ENCODE measurements at places on chromosomes 12 and 14.

DNA sequence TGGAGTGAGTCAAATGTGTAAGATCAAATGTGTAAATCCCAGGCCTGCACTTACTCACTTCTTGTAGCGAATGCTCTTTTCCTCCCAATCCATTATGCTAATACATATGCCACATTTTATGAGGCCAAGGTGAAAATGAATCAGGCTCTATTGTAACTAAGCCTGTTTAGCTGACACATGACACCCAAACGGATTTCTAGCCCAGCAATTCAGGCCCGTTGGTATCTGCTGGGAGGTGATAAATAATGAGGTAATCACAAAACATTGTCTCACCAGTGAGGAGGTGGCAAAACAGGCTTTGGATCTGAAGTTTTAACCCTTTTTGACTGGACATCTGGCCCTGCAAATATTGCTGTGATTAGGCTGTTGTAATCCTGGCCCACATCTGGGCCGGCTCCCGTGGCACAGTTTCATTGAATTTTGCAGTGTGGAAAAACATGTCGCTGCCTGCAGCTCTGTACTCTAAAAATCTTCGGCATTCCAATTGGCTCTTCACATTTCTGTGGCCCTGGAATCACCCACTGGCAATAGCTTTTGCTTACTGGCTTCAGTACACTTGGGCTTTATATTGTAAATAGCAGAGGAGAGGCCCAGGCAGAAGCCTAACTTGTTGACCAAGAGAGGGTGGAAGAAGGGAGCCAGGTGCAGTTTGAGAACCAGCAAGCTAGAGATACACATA is 106.1 kb downstream of the PAX9 start:
- DNase-seq = no peak

GRCh38 chr12:80135624-80136023 is 36.3 kb downstream of the OTOGL start:
- no peak for DNase-seq

GRCh38 chr14:32597771-32598170 is 268.7 kb downstream of the AKAP6 start:
- DNase-seq = no peak

GRCh38 chr12:11513288-11513687 is 117.9 kb upstream of the PRB2 start:
- no peak for DNase-seq

- no peak for DNase-seq
Measured at GRCh38 chr12:93381161-93381975, 3.6 kb downstream of the NUDT4 start.

DNA sequence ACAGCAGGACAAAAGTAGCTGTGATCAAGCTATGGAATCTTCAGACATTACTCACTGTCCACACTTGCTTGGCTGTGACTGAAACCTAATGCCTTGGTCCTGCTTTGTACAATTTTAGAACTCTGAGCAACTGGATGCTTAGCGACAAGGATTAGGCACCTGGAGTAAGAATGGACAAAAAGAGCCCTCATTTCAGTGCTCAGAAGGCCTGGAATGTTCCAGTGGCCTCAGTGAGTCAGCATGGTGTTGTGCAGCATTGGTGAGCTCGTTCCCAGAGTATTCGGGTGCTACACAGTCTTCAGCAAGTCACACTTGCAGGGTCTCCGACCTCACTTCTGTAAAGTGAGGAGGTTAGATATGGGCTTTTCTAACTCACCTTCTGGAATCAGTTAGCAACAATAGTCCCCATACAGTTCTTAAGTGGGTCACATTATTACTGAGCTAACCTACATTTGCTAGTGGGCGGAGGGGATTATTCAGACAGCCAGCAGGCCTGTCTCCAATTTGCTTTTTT is 108.0 kb upstream of the MDM1 start:
- no peak for DNase-seq

DNA sequence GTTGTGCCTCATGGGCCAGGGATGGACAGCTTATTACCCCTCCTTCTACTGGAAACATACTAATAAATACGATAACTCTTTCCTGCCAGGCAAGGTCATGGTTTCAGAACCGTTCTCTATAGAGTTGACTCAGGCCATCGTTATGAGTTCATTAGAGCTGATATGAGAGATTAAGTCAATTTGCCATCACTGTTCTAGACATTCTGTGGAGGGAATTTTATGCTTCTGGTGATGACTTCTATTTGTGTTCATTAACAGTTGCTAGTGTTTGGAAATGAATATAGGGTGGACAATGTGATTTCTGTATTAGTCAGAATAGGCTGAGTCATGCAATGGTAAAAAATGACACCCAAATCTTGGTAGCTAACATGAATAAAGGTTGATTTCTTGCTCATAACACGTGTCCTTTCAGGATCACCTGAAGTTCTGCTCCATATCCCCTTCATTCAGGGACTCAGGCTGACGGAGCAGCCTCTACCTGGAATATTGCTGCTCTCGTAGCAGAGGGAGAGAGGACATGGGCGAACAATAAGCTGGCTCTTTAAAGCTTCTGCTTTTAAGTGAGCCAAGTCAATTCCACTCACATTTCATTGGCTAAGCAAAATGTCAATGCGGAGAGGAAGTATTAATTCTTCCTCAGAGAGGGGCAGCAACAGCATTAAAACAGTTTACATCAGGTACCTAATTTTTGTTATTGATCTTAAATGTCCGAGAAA is 18.5 kb upstream of the TBPL2 start:
- DNase-seq = no peak

- no peak for DNase-seq
Measured at GRCh38 chr14:94779713-94780112, 9.8 kb upstream of the GSC start.

GRCh38 chr12:41605545-41606305 is 417.6 kb downstream of the PDZRN4 start:
- no peak for DNase-seq

DNA sequence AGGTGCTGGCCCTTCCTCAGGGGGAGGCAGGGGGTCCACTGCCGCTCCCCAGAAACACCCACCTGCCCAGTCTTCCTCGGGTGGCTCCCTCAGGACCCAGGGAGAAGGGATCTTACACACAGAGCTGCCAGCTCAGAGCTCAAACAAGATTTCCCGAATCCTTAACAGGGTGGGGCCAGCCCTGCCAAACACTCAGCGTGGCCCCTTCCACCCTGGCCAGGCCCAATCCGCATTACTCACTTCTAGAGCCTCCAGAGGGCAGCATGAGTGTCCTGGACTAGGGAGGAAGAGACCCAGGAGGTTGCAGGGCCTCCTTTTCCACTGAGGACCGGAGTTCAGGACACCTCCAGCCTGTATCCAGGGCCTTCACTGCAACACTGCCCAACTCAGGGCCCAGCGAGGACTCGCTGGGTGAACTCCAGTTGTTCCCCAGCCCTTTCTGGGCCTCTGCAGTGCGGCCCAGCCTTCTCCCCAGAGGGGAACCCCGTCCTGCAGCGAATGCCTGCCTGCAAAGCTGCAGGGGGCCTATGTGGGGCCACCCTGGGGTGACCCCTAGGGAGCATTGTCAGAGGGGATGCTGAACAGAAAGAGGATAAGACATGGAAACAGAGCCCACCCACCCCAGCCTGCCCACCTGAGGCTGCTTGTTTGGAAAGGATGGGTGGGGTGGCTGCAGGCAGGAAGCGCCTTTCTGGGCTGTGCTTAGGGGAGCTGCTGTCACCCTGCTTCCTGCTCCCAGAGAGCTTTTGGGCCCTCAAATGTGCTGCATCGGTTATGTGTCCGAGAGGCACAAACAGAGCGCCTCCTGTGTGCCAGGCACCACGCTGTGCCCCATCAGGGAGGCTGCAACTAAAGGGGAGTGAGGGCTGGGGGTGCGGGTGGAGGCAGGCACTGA is 43.8 kb downstream of the CCNK start:
- no peak for DNase-seq

- peak; percentile 86 for DNase-seq
Measured at GRCh38 chr12:127280393-127281275, 986.3 kb upstream of the TMEM132C start.

DNA sequence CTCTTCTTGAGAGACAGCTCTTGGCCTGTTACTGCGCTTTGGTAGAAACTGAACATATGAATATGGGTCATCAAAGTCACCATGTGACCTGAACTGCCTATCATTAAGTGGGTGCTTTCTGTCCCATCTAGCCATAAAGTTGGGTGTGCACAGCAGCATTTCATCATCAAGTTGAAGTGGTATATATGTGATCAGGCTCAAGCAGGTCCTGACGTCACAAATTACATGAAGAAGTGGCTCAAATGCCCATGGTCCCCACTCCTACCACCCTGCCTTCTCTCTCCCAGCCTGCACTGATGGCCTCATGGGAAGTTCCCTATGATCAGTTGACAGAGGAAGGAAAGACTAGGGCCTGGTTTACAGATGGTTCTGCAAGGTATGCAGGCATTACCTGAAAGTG is 308.8 kb upstream of the MGAT4C start:
- no peak for DNase-seq

DNA sequence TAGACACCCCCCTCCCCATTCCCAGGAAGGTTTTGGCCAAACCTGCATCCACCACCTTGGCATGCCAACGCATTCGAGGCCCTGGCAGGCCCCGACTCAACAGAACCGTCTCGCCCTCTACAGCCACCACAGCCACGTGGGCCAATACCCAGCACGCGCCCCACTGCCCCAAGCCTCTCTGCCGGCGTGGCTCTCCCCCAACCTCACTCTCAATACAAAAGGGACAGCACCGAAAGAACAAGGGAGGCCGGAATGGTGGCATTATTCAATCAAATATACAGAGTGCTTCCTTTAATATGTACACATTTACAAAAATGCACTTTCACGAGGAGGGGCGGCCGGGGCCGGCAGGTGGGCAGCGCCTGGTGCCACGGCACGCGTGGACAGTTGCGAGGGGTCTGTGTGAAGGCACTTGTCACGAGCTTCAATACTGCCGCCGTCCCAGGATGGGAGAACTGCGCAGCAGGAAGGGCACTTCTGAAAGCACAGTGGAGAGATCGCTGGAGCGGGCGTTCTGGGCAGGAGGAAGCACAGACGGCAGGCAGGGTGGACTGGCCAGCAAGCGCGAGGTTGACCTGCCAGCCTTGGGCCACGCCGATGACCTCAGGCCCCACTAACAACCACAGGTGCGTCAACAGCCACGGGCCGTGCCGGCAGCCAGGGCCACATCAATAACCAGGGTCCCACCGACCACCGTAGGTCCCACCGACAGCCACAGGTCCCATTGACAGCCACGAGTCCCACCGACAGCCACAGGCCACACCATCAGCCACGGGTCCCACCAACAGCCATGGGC is 26.9 kb downstream of the JAG2 start:
- DNase-seq = no peak

GRCh38 chr12:10389904-10390303 is at the start of gene KLRK1:
Gene KLRK1 (minus strand): TSS chr12:10390041. CDS start chr12:10388810, 1,231 bp downstream.
- DNase-seq = no peak

GRCh38 chr12:116106870-116107269 is 170.6 kb downstream of the MED13L start:
- no peak for DNase-seq

- DNase-seq = no peak
Measured at GRCh38 chr14:22622255-22622654, 21.9 kb downstream of the OR6J1 start.

DNA sequence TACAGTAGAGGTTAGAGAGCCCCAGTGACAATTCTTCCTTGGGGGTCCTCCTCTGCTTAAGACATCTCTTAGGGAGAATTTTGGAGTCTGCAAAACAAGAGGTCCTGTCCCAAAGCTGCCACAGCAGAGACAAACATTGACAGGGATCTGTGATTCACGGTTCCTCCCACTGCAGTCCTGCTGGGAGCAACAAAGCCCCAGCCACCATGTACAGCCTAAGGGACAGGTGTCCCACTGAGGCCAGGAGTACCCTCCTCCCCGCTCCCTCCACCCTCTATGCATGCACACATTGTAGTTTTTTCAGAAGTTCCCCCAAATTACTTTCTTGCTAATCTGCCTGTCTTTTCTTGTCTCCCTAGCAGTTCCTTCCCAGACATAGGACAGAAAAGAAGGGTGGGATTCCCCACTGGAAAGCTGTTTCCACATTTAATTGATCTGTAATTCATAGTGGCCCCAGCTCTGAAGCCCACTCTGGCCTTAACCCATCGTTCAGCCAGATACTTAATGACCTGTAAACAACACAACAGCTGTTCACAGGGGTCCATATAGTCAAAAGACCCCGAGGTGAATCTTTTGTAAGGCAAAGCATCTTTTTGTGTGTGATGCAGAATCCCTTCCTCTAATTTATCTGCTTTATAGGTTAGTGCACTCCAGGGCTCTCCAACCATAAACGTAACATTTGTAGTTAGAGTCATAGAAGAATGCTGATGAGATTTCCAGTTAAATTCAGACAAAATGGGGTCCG is 13.9 kb upstream of the PRICKLE1 start:
- DNase-seq = no peak

DNA sequence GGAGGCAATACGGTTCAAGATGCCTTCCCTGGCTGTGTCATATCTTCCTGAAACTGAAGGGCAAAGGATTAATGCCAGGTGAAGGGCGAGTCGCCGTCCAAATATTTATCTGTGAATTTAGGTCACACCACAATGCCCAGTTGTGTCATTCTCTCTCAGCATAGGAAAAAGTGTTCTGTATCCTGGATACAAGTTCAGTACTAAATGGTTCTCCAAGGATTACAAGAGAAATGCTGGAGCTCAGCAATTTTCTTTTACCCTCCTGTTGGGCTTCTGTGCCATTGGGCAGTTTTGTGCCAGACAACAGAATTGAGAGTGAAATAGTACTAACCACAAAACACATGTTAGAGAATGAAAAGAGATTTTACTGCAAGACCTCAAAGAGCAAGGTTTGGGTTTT is 493.9 kb downstream of the EGLN3 start:
- no peak for DNase-seq

DNA sequence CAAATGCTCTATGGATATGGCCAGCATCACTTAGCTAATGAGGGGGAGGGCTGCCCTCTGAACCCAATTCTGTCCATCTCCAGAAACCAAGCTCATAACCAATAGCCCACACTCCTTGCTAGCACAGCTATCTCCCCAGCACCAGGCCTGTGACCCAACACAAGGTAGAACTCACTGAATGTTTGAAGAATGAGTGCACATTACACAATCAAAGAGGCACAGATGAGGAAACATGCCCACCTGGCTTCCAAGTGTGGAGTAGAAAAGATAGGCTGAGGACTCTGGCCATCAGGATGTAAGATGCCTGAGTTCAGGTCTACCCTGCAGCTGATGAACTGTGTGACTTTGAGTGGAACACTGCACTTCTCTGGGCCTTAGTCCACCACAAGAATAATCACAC is 268.4 kb downstream of the BCL11B start:
- no peak for DNase-seq
